ENCODE measurements at places on chromosomes 5 and 9. TPM values are rescaled to one million over a fixed set of nuclear protein-coding genes. Genes with fewer than 3 reads are reported as not detected.

TMEM252 gene
- total RNA-seq = not detected

OTP gene
- total RNA-seq = not detected

MLANA gene
- total RNA-seq = not detected

SPATA31C1 gene
- not detected for total RNA-seq

ADCY2 gene
- 27.7 TPM for total RNA-seq

LRRC19 gene
- total RNA-seq = not detected

CDC14B gene
- total RNA-seq = 45.9 TPM

PCDHB8 gene
- 1.6 TPM for total RNA-seq

PCDH1 gene
- total RNA-seq = 20.9 TPM

FABP6 gene
- not detected for total RNA-seq

GBGT1 gene
- 2.6 TPM for total RNA-seq

GPR150 gene
- total RNA-seq = under 0.01 TPM

NPDC1 gene
- total RNA-seq = 5.7 TPM

INSYN2B gene
- not detected for total RNA-seq

IL13 gene
- not detected for total RNA-seq

ZNF300 gene
- total RNA-seq = 5.2 TPM

PCDHA5 gene
- not detected for total RNA-seq

PCDHB2 gene
- total RNA-seq = 2.6 TPM

ZNF618 gene
- total RNA-seq = 4.7 TPM

SPARC gene
- 1,314 TPM for total RNA-seq

ANGPTL2 gene
- total RNA-seq = 37.6 TPM

EXOSC2 gene
- total RNA-seq = 27.1 TPM

TAF11L14 gene
- not detected for total RNA-seq

SLC6A7 gene
- not detected for total RNA-seq

CDC20B gene
- not detected for total RNA-seq

FAXDC2 gene
- total RNA-seq = 8.4 TPM

IL4 gene
- not detected for total RNA-seq

CA9 gene
- under 0.01 TPM for total RNA-seq

ACOT12 gene
- 0.52 TPM for total RNA-seq

HRCT1 gene
- 2.1 TPM for total RNA-seq

PCDHA1 gene
- total RNA-seq = not detected

SAPCD2 gene
- total RNA-seq = 1.0 TPM

PHF24 gene
- under 0.01 TPM for total RNA-seq

LCN2 gene
- 2.1 TPM for total RNA-seq

OR2Y1 gene
- not detected for total RNA-seq

PCDHGA12 gene
- total RNA-seq = 3.1 TPM

GPRIN1 gene
- total RNA-seq = 0.52 TPM

SPATA31E1 gene
- not detected for total RNA-seq

CERT1 gene
- 36.5 TPM for total RNA-seq

CDC42SE2 gene
- total RNA-seq = 27.7 TPM

PFDN1 gene
- 34.4 TPM for total RNA-seq

IL31RA gene
- total RNA-seq = 1.0 TPM

SH3TC2 gene
- total RNA-seq = 5.7 TPM

HK3 gene
- total RNA-seq = 4.2 TPM

FGD3 gene
- 4.2 TPM for total RNA-seq

SLC6A19 gene
- under 0.01 TPM for total RNA-seq

BICD2 gene
- 29.2 TPM for total RNA-seq

DPYSL3 gene
- 109 TPM for total RNA-seq

SUSD1 gene
- 22.4 TPM for total RNA-seq

MARCHF11 gene
- total RNA-seq = 1.0 TPM

All from skeletal muscle tissue (tissue), 5 donors.